ENCODE measurements at places on chromosomes 16 and 17.

DNA sequence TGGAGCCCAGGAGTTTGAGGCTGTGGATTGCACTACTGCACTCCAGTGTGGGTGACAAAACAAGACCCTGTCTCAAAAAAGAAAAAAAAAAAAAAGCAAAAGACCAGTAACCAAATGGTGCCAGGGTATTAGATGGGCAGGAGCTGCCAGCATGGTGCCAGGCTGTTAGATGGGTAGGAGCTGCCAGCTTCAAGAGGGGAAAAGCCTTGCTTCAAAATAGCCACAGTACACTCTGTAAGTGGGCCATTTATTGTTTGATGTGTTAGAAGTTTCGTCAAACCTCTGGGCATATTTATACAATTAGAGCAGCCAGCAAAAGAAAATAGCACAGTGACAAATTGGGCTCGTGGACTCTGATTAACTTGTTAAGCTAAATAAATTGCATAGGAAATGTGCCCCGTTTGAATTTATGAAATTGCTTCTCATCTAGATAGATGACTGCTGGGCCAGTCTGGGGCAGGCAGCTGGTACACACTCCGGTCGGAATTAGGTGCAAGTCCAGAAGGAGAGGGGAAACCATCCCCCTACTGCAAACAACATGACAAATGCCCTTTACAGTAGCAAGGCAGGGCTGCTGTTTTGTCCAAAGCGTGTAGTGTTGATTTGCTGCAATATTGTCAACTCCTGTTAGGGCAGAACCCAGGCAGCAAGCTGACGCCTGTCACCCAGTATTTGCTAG, 126.3 kb upstream of the IRX3 start:
- DNase-seq = no peak

DNA sequence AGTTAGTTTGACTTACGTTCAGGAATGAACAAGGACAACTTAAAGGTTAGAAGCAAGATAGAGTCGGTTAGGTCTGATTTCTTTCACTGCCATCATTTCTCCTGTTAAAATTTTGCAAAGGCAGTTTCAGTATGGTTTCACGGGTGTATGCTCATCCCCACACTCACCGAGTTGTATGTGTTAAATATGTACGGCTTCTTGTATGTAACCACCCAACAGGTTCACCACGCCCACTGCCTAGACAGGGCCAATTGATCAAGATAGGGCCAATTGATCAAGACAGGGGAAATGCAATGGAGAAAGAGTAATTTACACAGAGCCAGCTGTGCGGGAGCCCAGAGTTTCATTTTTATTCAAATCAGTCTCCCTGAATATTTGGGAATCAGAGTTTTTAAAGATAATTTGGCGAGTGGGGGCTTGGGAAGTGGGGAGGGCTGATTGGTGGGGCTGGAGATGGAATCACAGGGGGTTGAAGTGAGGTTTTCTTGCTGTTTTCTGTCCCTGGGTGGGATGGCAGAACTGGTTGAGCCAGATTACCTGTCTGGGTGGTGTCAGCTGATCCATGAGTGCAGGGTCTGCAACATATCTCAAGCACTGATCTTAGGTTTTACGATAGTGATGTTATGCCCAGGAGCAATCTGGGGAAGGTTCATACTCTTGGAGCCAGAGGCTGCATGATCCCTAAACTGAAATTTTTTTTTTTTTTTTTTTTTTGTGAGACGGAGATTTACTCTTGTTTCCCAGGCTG, 62.4 kb upstream of the PLCG2 start:
- DNase-seq = no peak

DNA sequence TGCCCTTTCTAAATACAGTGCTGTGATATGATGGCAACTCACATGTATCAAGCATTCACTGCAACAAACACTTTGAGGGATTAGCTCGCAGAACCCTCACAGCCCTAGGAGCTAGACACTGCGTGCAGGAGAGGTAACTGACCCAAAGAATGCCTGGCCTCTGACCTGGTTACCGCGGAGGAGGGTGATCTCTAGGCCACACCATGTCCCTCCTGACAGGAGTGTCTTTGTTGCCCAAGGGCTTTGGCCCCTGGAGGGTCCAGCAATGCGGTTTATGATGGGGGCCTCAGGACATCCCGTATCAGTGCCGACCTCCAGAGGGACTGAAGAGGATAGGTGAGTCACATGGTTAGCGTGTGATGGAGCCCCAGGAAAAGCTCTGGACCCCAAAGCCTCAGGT, 130.6 kb downstream of the MGAT5B start:
- no peak for DNase-seq

DNA sequence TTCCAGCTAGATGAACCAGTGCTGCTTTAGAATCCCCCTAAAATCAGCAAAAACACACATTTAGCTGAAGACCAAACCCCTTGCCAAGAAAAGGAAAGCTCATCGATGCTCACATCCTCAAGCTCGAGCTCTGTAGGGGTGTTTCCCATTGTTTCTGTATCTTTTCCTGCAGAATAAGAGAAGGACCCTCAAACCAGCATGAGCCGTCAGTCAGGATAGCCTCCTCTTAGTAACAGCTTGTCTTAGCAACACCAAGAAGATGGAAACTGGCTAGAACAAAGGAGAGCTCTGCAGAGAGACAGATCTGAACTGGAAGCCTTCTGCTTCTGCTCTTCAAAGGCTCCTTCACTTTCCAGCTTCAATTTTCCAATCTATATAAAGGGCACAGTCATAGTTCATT, 32.0 kb downstream of the VAT1L start:
- no peak for DNase-seq

- no peak for DNase-seq
Measured at GRCh38 chr17:80843741-80844156, 147.9 kb upstream of the CHMP6 start.

DNA sequence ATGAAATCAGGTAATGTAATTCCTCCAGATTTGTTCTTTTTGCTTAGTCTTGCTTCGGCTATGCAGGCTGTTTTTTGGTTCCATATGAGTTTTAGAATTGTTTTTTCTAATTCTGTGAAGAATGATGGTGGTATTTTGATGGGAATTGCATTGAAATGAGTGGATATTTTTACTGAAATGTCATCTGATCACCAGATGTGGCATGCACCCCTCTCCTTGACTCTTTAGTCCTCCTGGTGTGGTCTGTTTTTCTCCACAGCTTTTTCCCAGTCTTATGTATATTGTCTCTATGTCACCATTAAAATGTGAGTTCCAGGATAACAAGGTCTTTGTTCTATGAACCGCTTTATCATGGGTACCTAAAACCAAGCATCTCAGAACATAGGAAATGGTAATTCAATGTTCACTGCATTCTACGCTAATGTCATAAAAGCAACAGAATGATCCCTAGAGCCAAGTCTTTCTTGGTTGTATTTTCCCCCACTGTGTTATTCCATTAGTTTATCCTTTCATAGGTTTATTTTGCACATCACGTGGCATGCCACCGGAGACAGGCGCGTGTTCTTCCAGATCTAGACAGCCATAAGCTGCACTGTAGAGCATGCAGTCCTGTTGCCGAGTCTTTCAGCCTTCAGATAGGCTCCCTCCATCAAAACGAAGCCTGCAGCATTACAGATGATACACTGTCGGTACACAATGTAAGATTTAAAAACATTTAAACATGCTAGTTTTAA, 172.5 kb downstream of the RPTOR start:
- no peak for DNase-seq

- no peak for DNase-seq
Measured at GRCh38 chr16:81786868-81787267, 7.8 kb downstream of the PLCG2 start.
